GM20000 (cell line): ENCODE measurements at places on chromosomes 5 and 9.

DNA sequence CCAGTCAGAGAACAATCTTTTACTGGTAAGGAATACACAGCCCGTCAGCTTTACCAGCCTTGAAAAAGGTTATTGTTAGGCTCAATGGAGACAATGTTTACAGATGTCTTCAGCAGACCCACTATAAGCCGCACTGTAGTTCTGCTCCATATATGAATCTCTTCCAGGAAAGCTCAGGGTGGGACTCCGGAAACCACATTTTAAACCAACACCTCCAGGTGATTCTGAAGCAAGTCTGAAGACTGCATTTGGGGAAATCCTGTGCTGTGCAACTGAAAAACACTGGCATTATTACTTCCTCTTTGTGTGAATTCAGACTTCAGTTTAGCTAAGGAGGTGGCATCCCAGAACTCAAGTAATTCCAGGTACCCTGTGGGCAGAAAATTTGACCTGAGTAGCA, 3.5 kb downstream of the GZMK start:
- DNase-seq: no peak

DNA sequence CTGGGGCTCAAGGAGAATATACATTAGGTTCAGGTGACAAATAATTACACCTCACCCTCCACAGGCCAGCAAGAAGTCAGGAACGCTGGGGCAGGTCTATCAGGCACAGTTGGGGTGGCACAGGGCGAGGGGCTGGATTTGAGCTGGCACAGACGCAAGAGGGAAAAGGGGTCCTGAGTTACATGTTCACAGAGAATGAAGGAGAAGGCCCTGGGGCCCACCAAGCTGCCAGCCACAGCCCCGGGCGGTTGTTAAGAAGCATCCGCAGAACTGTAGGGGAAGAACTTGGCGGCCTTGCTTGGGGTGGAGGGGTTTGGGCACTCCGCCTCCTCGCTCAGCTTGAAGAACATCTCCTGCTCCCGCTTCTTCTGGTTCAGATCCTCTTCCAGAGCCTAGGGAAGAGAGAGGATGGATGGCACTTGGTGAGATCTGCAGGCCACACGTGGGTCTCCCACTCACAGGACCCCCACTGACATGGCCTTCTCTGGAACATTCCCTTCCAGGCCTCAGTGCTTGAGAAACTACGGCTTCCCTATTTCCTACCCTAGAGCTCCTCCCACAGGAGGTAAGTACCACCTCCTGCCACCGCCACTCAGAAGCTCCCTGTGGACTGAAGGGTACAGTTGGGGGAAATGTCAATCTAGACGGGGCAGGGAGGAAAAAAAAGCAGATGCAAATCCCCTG, 38.3 kb upstream of the FBXW11 start:
- no peak for DNase-seq

DNA sequence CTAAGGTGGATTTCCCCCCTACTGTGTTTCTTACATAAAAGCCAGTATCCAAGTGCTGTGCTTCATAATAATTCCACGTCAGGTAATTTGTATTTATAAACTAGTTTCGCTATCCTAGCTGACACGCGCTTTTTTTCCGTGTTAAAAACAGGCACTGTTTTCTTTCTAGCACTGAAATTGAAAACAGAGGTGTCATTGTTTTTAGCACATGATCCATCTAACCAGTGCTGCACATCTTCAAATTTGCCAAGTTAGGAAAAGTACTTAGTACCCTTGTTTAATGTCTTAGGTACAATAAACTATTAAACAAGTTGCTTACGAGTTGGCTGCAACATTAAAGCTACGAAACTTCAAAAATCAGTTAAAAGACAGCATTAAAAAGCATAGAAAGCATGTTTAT, 49.9 kb downstream of the JMY start:
- no peak for DNase-seq

DNA sequence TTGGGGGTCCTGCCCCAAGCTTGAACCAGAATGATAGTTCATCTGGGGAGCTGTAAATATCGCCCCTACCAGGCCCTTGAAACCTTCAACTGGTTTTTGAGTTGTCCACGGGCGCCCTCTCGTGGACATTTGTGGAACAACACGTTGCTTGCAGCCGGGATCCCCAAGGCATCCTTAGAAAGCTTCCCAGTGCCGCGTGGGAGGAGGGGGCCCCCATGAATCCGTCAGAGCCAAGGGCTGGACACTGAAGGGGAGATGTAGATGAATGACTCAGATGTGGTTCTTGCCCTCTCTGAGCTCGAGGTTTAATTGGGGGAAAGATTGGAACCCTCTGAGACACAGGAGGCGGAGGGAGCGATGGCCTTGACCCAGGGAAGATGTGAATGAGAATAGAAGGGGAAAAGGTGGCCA, 31.8 kb upstream of the ORM1 start:
- DNase-seq: peak; percentile 73

DNA sequence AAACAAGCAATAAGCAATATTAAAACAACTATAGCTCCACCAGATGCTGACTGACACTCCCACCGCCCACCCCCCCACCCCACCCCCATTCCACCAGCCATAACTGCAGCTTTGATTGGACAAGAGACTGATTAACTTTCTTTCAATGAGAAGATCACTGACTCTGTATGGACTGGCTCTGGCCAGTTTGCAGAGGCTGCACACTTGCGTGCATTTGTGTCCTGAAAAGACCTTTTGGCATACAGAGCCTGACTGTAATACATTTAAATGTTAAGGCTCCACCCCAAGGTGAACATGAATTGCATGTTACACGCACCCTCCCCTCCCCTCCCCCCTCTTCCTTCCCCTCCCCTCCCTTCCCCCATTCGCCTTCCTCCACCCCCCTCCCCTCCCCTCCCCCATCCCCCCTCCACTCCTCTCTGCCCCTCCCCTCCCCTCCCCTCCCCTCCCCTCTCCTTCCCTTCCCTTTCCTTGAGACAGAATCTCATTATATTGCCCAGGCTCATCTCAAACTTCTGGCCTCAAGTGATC, 31.1 kb downstream of the FGD3 start:
- DNase-seq: no peak

DNA sequence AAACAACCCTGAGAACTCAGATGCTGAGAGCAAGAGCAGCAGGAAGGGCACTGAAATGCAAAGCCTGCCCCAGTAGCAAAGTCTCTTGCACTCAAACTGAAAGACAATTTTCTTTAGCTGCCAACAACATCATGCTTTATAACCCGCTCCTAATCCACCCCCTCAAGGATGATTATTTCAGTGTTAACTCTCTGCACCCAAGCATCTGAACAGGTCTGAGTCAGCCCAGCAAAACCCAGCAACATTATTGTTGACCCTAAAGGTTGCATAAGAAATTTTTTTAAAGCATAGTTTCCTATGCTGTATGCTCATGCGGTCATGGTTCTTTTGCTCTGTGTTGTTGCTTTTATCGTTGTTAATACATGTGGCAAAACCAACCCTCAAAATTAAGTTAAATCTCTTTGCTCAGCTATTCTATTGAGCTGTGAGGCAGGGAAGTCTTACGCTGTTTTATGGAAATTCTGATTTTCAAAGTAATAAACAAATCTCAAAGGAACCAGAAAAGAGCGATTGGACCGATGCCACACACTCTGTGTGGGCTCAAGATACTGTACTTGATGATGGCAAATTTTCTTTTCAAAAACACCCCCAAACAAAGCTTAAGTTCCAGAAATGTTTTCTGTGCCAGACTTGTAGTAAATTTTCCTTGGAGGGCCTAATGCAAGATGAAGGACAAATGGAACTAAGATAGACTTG, 440.6 kb upstream of the MPDZ start:
- no peak for DNase-seq

- no peak for DNase-seq
Observed at GRCh38 chr5:119570910-119571309, 58.4 kb upstream of the FAM170A start.

GRCh38 chr5:164680216-164680615, 1174.8 kb downstream of the MAT2B start:
- DNase-seq: no peak

DNA sequence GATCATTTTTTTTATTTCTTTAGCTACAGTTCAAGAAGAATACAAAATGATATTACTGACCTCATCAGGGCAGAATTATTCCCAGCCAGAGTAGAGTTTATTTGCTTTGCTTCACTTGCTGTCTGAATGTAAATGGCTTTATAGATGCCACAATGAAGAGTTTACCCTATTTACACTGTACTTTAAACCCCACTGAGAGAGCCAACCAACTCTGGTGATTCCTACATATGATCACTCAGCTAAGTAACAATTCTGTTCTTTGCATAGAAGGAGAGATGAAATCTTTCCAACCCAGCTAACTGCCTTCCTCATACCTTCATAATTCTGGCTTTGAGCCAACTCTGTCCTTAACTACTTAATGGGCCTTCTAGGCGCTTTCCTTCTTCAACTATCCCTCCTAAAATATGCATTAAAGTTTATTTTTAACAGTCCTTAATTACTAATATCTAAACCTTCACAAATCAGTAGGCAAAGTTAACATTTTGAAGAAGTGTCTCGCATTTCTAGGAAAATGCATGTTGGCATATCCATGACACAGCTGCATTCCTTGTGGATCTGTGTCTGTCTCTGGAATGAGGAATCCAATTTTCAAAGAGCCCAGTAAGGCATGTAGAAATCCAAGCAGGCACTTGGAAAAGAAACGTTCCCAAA, 284.8 kb upstream of the GRAMD2B start:
- no peak for DNase-seq

- no peak for DNase-seq
Observed at GRCh38 chr9:132458432-132458831, 48.4 kb downstream of the CFAP77 start.

- DNase-seq: no peak
Observed at GRCh38 chr5:162227075-162227474, 159.5 kb downstream of the GABRG2 start.

GRCh38 chr5:168869615-168870227, 290.6 kb upstream of the PANK3 start:
- no peak for DNase-seq

- DNase-seq: no peak
Observed at GRCh38 chr9:18477121-18477660, 3.2 kb downstream of the ADAMTSL1 start.

DNA sequence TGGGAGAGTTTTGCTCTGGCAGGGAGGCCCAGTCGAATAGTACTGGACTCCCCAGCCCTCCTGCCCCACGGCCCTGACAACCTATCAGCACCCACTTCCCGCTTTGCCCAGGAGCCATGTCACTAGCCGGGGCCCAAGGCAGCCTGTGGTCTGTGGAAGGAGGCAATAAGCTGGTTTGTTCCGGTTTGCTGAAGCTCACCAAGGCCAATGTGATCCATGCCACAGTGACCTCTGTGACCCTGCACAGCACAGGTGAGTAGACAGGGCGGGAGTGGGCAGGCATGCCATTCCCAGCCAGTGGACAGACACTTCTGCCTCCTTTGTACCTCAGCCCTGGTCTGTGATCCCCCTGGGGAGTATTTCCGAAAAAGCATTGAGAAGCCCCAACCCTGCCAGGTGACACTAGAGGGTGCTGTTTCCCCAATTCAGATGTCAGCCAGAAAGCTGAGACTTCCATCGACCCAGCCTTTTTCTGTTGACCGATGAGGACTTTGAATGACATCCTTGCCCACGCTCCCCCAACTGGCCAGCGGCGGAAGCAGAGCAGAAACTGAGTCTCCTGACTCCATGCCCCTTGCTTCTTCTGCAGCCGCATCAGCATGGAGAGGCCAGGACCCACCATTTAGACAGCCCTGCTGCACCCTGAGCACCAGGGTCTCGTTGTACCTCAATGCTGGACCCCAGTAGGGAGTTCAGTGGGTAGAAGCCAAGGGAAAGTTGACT, 9.6 kb downstream of the PCYOX1L start:
- DNase-seq: peak; percentile 84

DNA sequence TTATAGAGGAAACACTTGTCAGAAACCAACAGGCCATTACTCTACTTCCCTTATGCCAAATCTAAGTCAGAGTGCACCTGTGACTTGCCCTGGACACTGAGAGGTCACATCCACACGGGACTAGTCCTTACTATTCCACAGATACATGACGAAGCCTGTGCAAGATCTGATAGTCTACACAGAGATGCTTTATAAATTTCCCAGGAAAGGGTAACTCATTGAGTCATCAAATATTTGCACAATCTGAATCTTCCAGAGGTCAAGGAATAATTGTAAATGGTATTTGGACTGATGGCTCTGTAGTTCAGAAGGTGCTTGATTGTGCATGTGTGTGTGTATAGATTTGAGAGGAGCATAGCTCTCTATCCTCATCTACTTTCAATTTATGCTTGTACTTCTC, 55.2 kb upstream of the JAK2 start:
- DNase-seq: no peak

DNA sequence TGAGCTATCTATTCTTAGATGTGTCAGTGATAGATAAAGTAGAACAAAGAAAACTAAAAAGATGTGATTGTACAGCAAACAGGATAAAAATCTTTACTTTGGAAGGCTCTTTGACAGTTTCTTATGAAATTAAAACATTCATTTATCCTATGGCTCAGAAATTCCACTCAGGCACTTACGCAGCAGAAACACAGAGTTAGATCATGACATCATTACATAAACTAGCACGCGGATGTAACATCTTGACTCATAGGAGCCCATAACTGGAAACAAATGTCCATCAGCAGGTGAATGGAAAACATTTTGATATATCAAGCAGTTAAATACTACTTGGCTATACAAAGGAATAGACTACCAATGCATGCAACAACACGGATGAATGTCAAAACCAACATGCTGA, 45.3 kb downstream of the ICE1 start:
- DNase-seq: no peak

DNA sequence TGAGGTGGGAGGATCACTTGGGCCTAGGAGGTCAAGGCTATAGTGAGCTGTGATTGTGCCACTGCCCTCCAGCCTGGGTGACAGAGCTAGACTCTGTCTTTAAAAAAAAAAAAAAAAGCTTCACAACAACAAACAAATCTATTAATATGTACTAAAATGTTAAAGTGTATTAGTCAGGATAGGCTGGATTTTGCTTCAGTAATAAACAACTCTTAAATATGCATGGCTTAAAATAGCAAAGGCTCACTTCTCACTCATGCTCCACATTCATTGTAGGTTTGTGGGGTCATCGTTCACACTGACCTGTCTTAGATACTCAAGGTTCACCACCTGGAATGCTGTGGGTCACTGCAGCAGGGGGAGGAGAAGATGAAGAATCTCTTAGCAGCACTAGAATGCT, 33.8 kb upstream of the COL15A1 start:
- DNase-seq: no peak
